ENCODE measurements at places on chromosomes 4 and X.
A peak's percentile ranks its signal among the peaks of the same experiment; 100 is the strongest.

DNA sequence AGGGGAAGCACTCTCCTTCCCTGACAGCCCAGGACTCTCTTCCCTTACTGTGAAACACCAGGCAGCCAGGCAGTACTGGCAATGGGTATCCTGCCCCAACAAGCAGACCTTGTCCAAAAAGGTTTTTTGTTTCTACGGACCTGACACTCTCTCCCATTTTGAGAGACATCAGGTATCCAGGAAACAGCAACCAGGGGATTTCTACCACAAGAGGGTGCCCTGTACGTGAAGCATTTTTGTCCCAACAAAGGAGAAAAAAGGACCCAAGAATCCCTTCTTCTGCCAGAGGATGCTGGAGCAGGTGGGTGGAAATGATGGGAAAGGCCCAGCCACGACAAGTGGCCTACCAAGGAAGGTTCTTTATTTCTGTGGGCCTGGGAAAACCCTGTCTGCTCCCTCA lies 65.7 kb upstream of the FGF13 start:
- DNase-seq = no peak

- DNase-seq = no peak
These were observed 92.6 kb downstream of the TSPAN5 start for GRCh38 chr4:98565681-98566301.

GRCh38 chr4:153458969-153459368 lies 7.2 kb upstream of the TMEM131L start:
- no peak for DNase-seq

DNA sequence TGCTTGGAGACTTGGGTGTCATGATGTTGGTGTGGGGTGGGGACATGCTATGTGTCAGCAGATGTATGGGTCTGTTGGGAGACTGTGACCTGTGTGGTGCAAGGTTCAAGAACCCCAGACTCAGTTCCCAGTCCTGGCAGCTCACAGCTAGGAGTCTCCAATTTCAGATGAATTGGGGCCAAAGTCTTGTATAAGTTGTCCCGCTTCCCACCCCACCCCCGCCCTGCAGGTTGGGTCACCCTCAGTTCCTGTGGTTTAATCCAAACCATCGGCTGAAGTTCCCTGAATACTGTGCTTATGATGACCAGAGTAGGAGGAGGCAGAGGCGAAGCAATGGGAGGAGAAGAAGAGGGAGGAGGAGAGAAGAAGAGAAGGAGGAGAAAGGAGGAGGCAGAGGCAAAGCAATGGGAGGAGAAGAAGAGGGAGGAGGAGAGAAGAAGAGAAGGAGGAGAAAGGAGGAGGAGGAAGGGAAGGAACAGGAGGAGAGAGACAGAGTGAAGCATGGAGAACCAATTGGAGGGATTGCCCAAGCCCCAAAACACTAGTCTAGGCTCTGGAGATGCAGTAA lies 112.6 kb downstream of the EFNB1 start:
- peak; percentile 27 for DNase-seq

- no peak for DNase-seq
These were observed 195.7 kb upstream of the ANK2 start for GRCh38 chr4:112853662-112854256.

DNA sequence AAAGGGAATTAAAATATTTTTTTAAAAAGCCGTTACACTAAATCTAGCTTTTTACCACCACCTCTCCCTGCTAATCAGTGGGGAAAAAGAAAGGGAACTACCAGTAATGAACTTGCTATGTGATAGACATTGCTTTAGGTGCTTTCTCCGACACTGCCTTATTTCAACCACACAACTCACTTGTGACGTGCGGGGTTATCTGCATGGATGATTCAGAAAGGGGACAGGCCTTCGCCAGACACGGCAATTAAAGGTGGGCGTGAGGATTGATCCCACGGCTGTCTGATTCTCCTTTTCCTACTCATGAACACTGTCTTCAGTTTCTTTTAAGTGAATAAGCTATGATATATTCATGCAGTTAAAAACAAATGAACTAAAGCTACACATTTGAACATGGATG lies 882 bp upstream of the CXCR3 start:
- DNase-seq = no peak

DNA sequence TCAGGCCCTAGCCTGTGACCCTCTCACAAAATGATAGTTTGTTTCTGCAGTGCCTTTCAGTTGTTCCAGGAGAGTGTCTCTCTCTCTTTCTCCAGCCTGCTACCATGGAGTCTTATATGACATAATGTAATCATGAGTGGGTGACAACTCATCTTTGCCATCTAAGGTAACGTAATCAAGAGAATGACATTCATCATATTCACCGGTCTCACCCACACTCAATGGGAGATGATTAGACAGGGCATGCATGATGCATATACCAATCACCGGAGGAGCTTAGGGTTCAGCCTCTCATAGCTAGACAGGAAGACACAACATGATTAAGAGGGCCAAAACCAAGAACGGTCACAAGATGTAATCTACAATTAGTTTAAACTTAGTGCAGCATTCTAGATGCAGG lies 97.1 kb upstream of the FAM9B start:
- no peak for DNase-seq

- DNase-seq = no peak
These were observed 100.9 kb downstream of the CXXC4 start for GRCh38 chr4:104393655-104394324.

DNA sequence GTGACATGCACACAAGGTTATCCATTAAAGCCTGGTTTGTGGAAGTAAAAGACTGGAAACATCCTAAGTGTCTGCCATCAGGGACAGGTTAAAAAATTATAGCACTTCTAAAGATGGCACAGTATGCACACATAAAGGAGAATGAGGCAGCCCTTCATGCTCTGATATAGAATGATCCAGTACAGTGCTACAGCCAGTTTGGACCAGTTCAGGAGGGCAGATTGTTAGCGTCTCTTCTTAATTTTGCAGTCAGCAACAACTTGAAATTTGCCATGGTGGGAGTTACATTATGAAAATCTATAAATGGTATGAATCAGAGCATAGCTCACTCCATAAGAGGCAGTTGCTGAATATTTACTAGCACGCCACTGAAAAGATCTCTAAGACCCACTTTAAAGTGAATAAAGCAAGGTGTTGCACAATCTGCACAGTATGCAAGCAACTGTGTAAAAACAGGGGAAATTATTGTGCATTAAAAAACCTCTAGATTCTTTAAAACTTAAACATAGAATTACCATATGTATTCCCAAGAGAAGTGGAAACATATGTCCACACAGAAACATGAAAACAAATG lies 20.3 kb upstream of the SOD3 start:
- DNase-seq = no peak

- DNase-seq = no peak
These were observed 300.9 kb downstream of the BCOR start for GRCh38 chrX:39796856-39797255.

DNA sequence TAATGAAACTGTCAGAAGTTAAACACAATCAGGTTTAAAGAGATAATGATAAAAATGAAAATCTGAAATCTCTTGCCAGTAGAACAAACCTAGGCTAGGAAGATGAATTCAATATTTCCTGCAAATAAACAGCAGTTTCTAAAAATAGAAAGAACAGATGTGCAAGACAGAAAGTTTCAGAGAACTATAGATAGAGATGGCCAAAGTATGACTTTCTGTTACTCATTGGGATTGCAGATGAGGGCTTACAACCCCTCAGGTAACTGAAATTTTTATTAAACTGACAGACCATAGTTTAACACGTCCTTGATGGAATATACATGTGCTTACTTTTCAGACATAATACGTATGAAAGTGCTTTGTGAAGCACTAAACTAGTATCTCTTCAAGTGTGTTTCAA lies 82.3 kb upstream of the PPARGC1A start:
- DNase-seq = no peak

DNA sequence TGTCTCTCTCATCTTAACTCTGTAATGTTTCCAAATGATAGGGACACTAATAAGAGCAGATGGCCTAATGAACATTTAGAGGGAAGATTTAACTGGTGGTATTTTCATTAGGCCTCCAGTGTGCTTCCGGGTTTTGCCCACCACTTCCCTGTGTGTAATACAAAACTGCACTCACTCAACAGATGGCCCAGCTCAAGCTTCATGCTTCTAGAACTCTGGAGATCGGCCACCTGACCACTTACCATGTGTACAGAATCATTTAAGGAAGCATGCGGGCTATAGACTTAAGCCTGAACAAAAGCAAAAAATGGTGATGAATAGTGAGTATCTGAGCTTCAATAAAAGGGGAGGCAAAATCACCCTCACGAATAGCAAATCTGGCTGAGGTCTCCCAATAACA lies 89.3 kb downstream of the SH2D1A start:
- DNase-seq = no peak

GRCh38 chrX:120453985-120454384 lies 15.1 kb downstream of the LAMP2 start:
- no peak for DNase-seq

DNA sequence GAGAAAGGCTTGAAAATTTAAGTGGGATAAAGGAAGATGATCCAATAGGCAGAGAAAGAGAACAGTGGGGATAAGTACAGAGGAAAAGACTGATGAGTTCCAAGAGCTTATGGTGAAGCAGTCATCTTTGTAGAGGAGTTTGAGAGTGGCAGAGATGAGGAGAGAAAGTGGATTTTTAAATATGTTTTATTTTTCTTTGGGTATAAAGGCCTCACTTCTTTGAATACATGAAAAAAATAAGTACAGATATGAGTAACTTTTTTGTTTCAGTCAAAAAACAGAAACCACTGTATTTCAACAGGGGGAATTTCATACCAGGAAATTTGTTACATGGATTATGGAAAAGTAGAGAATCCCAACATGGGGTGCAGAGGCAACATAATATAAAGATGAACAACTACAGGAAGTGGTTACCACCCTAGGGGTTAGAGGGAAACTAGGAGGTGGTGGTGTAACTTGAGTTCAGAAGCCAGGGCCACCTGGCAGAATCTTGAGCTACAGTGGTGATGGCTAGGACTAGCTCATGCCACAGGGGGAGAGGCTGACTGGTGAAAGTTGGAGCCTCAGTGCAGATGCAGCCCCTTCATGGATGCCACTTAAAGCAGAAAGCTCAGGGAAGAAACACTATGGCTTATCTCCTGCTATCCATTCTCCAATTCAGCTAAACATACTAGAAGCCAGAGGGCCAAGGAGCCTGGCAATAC lies 3.4 kb upstream of the CYBB start:
- DNase-seq = no peak

DNA sequence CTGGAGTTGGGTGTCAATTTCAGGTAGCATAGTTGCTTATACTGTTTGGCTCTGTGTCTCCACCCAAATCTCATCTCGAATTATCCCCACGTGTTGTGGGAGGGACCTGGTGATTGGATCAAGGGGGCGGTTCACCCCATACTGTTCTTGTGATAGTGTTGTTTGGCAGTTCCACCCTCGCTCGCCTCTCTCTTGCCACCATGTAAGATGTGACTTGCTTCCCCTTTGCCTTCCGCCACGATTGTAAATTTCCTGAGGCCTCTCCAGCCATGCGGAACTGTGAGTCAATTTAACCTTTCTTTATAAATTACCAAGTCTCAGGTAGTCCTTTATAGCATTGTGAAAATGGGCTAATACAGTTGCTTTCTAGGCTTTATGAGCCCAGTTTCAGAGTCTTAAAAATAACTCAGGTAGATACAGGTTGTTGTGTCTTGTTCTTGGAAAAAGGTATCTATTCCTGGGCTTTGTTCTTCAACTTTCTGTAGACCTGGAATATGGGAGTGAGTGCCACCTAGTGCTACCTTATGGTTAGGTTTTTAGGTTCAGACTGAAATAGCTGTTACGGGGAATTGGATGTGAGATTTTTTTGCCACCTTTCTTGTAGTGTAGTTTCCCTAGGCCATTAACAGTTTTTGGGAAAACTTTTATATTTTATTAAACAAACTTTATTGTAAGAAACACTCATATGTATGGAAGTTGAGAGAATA lies 15.6 kb downstream of the PGK1 start:
- DNase-seq = peak; percentile 13

DNA sequence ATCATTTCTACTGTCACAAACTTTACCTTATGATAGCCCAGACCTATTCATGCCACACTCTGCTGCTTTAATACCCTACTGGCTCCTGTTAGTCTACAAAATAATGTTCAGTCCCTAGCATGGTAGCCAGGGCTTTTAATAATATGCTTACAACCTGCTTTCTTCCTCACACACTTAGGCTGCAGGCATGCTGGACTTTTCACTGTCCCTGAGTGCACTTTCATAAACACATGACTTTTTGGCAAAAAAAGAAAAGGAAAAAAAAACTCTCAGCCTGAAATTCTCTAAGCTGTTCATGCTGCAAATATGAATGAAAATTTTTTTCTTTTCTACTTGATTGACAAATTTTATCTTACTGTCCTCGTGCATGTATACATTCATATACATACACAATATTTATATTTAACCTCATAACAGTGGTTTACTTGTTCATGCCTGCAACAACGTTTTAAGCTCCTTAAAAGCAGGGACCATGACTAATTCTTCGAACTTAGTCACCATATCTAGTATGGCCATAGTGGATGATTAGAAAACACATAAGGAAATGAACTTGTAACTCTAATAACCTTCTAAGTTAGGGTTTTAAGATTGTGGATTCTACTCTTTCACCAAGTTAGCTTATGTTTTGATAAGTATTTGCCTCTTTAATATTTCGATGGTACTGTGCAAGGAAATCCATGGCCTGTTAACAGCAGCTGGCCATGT lies 229.5 kb downstream of the SPCS3 start:
- peak; percentile 9 for DNase-seq

GRCh38 chr4:137748616-137749015 lies 216.3 kb upstream of the PCDH18 start:
- DNase-seq = no peak

- DNase-seq = no peak
These were observed 50.7 kb upstream of the MAOA start for GRCh38 chrX:43605351-43605750.

DNA sequence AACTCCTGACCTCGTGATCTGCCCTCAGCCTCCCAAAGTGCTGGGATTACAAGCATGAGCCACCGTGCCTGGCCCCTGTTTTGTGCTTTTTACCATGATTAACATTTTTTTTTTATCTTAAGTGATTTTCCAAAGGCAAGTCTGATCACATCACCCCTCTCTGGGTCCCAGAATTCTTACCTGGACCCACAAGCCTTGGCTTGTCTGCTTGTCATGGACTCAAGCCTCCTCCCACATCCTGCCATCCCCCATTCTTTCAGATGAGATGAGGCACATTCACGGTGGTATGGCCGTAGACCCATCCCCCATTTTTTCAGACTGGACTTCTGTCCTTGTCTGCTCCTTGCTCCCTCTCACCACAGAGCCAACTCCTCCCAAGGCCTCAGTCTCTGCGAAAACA lies 55.3 kb downstream of the APLN start:
- DNase-seq = no peak

- no peak for DNase-seq
These were observed 405.3 kb upstream of the FAT1 start for GRCh38 chr4:187128976-187129375.

DNA sequence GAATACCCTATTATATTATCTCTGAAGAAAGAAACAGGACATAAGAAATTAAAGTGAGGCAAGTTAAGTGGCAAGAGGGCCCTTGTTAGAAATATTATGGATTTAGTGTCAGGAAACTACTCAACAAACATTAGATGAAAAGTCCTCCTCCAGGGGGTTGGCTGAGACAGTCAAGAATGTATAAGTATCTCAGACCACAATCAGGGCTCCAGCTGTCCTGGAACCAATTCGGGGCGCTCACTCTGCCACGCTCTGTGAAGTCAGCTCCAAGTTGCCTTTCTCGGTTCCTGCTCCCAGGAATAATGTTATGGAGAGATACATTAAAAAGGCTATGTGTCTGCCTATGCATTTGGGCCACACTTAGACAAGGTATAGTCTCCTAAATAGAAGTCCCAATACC lies 73.3 kb downstream of the RASGEF1B start:
- DNase-seq = no peak

Data from H4 (cell line).